ENCODE measurements at places on chromosomes 3 and 15.

- DNase-seq, result no peak
These were observed 18.0 kb downstream of the NRG4 start for GRCh38 chr15:75994220-75994619.

DNA sequence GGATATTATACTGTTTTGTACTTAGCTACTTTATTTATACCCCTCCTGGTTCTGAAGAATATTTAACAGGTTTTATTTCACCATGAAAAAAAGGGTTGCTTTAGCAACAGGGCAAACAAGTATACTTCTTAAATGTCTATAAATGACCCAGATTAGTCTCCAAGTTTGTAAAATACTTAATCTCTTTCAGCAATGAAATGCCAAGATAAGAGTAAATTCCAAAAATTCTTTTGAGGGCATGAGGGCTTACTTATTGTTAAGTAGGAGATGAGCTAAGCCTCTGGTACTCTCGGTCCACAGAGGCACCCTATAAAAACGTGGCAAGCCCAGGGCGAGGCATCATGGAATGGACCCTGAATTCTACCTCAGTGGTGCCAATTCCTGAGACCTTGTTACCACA is 264.8 kb upstream of the NSMCE3 start:
- no peak for DNase-seq

GRCh38 chr3:25863416-25863959 is 73.6 kb downstream of the OXSM start:
- no peak for DNase-seq

DNA sequence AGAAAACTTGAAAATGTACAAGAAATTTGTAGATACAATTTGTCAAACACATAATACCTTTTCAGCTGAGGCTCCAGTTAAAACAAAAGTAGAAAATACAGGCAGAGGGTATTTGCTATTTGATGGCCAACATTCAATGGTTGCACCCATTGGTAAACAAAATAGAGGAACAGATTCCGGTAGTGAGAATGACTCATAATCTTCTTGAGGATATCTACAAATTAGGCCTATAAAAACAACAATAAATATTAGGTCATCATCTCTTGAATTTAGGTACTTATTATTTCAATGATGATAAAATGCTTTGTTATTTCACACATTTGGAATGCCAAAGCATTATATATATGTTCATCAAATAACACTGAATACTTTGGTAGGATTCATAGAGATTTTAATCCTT is 53.4 kb downstream of the DENND4A start:
- DNase-seq, result no peak

DNA sequence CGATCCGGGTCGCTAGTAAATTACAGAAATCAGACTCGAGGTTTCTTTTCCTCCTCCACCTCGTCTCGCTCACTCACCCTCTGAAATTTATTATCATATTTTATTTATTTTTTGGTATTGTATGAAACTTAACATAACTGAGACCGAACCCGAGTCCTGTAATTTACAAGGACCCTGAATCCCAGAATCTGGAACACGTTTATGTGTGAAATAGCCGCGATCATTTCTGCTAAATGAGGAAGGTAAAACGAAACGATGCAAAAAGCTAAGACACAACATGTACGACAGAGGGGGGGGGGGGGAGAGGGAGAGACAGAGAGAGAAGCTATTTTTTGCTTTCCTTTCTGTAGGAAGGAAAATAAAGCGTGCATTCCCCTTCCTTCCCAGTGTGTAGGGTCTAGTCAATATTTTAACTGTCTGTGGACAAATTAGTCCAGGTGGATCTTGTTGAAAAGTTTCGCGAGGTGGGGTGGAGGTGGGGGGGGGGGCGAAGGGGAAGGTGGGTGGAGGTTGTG is 1.6 kb downstream of the BBX start:
- DNase-seq, result no peak

DNA sequence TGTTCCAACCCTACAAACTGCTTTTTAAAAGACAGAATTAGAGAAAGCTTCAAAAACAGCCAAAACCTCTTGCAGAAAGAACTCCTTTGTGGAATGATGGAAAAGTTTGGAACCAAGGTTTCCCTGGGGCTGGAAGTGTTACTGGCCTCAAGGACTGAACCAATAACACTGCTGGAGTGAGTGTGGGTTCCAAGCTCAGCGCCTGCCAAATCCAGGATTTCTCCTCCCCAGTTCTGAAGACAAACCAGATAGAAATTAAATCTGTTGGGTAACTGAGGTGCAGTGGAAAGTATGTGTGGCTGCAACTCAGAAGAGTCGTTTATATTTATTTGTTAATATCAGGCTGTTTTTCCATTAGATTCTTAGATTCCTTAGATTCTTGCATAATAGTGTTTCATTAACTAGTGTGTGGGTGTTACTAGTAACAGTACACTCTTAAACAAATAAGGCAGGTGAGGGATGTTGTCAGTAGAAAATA is 66.5 kb upstream of the FNDC3B start:
- no peak for DNase-seq

DNA sequence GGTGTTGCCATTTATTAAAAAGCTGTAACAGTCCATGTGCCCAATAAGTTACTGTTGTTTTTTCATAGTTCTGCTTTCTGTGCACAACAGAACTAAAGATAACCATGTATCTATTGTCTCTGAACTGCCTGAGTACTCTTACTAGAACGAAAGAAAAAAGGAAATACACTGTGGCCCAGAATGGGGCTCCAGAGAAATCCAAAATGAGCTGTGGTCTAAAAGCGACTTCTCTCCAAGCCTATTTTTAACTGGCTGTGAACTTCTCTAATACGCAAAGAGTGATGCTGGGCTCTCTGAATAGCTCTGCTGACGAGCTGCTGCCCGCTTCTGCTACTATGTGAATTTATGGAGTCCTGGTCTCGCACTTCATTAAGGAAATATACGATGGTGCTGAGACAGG is 56.2 kb upstream of the LPP start:
- DNase-seq, result no peak

DNA sequence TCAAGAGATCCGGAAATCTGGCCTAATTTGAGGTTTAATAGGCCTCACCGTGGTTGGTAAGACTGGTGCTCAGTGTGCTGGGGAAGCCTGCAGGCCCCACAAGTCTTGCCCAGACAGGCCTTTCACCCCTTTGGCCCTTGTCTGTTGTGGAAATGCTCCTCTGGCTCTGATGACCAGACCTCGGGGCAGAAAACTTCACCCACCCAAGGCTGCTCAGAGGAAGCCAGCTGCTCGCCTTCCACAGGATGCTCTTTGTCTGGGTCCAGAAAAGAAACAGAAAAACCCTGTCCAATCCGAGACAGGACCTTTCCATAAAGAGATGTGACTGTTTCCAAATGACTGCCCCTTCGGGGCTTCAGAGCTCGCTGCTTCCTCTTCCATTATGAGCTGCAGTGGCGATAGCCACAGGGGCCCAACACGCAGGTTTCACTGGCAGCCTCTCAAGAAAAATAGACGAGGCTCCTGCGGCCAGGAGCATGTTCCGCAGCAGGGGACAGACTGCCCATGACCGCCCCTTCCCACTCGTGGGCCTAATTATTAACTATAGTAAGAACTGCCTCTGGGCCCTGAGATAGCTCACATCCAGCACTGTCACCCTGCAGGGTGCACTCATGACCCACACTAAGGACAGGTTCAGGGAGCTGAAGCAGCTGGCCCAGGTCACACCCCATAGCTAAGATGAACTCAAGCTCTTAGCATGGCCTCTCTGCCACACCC is 6.8 kb upstream of the SNX22 start:
- no peak for DNase-seq

DNA sequence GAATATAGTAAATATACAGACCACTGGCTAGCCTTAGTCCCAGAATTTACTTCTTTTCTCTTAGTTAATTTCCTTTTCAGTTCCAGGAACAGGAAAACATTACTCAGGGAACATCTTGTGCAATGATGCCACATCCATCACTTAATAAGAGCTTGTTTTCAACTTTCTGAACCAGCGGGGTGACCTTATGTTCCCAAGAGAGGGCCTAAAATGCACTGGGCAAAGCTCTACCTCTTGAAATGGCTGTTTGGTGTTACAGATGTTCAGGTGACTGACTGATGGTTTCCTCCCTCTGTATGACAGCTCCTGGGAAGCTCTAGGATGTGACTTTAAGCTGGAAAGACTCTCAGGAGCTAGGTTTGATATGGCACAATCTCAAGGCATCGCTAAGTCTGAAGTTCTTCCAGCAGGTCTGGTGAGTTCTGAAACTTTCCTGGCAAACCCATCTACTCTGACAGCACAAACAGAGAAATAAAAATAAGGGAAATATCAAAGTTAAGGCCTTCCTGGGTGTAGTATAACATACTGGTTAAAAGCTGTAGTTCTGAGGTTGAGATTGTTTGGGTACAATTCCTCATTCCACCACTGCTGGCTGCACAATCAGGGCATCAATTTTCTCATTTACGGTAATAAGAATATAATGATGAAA is 98.6 kb downstream of the ZIC1 start:
- no peak for DNase-seq

GRCh38 chr3:122681974-122682409 is 1.4 kb downstream of the PARP14 start:
- no peak for DNase-seq

DNA sequence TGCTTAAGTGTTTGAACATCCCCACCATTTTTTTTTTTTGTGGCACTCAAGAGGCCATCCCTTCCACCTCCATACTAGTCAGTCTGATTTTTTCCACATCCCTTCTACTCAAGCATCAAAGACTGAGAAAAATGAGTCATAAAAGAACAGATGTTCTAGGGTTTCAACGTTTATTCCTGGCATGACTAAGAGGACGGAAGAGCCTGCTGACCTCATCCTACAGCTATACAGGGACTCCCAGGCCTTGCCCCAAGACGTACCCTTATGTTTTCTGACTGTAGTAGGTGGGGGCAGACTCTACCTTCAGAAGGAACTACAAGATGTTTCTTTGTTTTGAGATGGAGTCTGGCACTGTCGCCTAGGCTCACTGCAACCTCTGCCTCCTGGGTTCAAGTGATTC is 3.3 kb upstream of the ITPKA start:
- DNase-seq, result no peak

DNA sequence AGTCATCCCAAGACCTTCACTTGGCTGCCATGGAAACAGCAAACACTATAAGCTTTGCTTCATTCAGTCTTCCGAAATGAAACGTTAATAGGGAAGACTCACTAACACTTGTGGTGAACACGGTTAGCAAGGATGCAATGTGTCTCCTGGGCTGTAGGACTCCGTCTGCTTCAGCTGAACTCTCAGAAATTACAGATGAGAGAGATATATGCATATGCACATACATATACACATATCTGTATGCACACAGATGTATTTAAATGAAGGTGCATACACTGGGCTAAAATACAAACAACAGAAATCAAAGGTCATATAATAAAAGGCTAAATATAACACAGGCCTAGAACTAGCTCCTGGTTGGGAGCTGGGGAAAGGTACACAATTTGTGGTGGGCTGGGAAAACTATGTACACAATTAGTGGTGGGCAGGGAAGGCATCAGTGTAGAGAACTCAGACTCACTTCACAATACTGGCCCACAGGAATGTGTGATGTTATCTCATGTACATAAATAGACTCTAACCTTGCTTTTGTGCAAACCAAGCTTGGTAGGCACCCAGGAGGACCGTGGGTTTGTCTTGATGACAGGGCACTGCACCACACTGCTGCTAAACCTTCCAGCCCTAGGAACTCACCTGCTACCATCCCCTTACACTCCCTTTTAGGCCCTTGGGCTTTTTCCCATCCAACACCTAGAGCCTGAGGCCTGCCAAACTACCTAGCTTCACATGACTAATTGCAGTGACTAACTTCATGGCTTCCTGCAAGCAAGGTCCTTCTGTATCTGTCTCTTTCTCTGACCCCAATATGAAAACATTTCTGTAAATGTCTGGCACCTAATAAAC is 873.1 kb downstream of the NSUN3 start:
- no peak for DNase-seq

DNA sequence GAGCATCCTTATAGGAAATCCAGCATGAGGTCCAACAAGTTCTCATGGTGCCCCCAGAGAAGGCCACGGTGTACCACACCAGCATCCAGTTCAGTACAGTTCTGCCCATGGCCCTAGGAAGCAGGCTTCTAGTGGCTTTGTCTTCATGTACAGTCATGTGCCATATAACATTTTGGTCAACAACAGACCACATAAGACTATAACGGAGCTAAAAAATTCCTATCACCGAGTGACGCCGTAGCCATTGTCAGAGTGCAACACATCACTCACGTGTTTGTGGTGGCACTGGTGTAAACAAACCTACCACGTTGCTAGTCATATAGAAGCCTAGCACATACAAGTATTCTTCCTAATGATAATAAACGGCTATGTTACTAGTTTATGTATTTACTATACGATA is 209.0 kb downstream of the ARRDC4 start:
- no peak for DNase-seq

GRCh38 chr15:23416349-23417276 is 30.4 kb downstream of the GOLGA6L2 start:
- DNase-seq, result no peak

DNA sequence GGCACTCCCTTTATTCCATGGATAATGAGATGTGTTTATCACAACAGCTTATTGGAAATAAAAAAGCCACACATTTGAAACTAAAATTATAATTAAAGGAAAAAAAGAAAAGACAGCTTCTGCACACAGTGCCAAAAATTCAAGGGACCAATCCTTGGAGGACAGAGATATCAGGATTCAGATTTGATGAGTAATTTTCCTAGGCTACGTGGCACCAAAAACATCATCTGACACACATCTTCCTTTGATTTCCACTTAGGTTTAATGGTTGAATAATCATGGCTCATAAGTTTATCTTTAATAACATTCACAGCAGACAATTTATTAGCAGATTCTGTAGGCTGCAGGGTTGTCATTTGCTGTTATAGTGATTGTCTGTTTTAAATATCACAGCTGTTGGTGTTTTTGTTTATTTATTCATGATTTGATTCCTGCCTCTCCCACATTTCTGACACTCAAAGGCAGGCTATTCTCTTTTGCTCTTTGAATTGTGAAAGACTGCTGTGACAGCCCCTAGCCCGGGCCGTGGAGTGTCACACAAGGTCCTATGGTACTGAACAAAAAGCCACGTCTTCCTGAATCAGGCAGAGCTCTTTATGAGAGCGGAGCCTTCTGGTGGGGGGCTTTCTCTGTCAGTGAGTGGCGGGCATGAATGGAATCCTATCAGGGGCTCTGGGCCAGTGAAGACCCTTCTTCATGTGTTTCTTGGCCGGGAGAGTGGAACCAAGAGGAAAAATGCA is 708.5 kb downstream of the SQOR start:
- DNase-seq, result no peak

DNA sequence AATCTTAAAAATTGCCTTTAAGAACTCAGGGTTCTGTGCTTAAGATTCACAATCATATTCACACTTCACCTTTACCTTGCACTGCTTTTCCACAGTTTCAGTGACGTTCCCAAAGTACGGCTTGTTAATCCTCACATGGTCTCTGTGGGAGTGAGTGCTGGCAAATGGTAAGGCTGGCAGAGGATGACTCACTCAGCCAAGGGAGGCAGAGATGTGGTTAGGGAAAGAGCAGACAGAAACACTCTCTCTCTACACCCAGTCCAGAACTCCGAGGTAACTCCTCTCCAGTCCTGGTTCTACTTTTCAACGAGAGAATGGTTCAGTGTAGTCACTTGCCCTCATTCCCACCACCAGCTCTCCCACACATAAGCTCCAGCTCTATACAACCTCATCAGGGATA is 33.1 kb downstream of the RASGRP1 start:
- DNase-seq, result no peak

Data from effector memory CD4-positive, alpha-beta T cell (primary cell).